Keratinocyte (primary cell): ENCODE measurements at places on chromosomes 11 and 22.
A peak's percentile ranks its signal among the peaks of the same experiment; 100 is the strongest.

DNA sequence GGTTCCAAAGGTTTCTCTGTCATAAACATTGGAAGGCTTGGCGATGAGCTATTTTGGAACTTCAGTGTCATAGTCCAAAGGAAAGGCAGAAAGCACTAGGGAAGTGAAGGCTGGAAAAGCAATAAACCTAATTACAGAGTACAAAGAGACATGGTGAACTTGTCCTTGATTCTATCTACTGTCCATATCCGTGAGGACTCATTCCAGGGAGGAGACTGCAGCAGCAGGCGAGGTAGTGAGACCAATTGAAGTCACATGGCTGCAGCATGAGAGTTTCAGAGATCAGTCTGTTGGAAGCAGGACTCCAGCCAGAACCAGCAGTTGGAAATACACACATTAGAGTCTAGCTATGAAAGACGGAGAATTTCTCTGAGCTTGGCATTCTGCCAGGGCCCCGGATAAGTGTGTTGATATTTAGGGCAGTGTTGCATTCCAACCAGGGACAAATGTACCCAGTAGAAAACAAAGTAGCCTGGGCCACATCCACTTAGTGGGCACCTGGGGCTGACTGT, 54.1 kb upstream of the ARHGAP42 start:
- DNase-seq = no peak

- DNase-seq = no peak
Observed at GRCh38 chr11:41201156-41201555, 258.3 kb downstream of the LRRC4C start.

DNA sequence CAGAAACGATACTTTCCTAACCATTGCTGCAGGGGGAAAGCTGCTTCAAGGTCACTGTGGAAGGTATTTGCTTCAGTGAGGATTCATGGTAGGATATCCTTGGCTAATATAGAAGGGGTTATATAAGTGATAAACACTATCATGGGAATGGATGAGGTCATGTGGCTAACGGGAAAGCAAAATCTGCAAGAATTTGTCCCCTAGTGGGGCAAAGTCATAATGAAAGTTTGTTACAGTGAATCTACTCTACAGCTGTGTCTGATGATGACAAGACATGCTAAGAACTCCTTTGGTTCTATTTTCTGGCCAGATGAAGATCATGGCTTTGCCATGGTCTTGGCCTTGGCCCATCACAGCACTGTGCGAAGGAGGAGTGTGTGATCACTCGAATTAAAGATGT, 13.8 kb downstream of the MMP20 start:
- no peak for DNase-seq

DNA sequence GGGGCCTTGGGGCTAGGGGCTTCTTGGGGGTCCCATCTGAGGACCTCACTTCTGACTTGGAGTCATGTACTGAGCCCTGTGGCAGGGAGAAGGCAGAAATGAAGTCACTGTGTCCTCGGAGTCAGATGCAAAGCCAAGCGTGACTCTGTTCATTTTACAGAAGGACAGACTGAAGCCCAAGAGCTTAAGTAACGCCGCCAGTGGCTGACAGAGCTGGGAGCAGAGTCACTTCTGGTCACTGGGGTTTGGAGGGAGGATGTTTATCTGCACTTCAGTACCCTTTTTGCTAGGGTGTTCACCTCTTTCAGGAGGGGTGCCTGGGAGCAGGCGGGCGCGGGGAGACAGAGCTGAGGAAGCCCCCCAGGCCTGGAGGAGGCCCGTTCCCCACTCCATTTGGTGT, 10.7 kb downstream of the CD6 start:
- no peak for DNase-seq

DNA sequence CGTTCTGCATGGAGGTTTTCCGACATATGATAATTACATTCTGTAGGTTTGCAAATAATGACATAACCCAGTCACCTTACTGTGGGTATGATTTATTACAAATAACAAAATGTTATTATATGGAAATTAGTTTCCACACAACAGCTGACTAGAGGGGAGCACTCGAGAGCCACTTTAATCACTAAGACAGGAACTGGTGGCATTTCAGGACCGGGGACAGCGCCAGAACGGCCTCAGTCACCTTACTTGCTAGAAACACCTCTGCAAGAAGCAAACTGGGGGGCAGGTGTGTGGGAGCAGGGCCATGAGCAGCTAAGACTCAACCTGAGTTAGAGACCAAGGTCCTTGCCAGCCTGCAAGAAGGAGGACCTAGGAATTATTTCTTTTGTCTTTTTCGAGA, 199.9 kb downstream of the DSCAML1 start:
- DNase-seq = peak; percentile 15

GRCh38 chr22:48901324-48901723, 926.3 kb downstream of the BRD1 start:
- DNase-seq = no peak

DNA sequence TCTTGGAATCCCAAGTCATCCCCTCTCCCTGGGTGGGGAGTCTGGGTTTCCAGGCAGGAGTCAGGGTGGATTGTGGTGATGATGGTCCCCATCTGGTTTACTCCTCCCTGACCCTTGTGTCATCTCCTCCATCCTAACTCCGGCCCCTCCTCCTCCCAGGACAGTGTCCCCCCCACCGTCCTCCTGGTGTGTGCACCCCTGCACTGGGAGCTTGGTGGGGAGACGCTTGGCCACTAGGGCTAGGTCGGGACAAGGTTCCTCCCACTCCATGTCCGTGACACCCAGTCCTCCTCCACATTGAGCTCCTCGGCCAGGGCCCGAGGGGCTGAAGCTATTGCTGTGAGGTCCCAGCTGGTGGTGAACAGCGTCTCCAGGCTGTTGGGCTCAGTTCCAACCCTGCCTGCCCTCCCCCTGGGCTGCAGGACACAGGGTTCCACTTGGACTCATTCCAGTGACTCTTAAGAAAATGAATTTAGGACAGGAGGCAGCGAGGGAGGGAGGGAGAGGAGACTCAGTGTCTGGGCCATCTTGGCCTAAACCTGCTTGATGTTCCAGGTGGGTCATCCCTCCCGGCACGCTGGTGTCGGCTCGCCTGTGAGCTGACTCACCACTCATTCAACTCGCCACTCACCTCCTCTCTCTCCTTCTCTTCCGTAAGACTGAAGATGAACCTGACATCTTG, 433.2 kb downstream of the TBC1D22A start:
- no peak for DNase-seq

GRCh38 chr11:60040109-60040508, at the start of gene OOSP2:
TSS of gene OOSP2 (plus strand) at chr11:60040409. CDS start at chr11:60040460, 51 bp downstream.
- DNase-seq = no peak

- no peak for DNase-seq
Observed at GRCh38 chr22:27654546-27655445, 146.8 kb downstream of the MN1 start.

DNA sequence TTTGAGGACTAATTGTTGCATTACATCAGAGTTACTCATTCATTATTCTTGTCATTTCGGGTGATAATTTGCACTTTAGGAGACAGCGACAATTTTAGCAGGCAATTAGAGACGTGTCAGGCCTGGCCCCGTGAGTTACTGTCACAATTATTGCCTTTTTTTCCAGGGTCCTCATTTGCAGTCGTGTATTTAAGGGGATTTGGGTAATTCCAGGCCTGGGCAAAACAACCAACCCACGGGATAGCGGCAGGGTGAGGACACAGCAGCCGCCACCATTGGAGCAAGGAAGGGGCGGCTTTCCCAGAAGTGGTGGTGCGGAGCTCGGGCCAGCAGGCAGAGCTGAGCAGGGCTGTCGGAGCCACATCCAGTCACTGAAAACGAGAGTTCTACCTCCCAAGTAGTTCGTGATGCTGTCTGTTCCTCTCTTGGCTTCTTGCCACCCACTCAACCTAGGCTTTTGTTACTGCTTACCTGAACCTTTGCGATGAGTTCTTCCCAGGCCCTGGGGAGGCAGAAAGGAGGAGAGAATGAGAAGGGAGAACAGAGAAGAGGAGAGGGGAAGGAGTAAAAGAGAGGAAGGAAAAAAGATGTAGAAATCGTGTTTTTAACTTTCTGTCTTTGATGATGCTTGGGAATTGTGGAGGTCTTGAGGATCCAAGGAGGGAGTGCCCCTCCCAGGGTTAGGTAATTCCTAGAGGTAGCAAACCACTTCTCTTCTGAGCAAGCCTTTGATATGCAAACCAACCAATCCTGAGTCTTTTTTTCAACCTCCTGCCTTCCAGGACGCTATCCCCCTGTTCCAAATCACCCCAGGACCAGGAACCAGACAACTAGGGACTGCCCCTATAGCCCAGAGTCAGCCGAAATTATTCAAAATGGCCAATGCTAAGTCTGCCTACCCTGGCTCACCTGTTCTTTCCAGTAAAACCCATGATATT, 236.1 kb downstream of the MIAT start:
- no peak for DNase-seq

DNA sequence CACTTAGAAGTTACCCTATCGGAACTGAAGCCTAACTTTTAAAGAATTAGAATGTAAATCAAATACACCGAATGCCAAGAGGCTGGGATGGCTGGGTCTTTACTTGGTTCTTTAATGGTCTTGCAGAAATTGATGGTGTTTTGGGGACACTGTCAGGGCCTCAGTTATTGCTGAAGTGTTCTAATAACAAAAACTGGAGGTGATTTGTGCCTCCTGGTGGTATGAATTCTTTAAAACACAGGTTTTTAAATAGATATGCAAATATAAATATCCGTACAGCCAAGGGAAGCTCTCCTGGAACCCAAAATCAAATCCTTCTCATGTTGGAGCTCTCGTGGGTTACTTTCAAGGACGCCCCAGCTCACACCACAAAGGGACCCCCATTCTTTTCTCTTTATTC, 19.3 kb upstream of the TMPRSS5 start:
- no peak for DNase-seq

DNA sequence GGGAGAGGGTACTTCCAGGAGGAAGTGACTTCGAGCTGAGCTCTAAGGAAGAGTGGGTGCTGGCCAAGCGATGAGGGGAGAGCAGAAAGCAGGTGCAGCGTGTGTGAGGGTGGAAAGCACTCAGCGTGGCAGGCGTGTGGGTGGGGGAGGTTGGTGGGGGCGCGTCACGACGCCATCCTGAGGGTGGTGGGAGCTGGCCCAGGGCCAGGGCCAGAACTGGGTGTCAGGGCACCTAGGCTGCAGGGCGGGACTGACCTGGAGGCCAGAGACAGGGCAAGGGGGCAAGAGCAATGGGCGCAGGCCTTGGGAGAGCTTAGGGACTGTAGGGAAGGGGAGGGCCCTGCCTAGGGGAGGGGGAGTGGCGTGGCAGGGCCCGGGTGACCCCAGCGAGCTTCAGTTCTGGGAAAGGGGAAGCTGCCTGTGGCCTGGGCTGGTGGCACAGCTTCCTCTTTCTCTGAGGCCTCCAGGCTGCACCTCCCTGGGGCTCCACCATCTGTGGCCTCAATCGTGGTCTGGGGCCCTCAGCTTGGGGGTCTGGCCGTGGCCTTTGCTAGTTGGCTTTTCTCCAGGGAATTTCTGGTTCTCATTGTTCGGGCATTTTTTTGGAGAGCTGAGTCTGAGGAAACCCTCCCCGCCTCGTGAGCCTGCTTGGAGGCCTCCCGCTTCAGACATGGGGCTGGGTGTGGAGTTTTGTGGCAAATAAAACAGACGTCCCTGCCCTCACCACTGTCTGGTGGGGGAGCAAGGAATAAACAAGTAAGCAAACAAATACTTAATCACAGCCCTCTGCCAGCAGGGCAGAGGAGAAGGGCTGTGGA, 8.9 kb downstream of the RELT start:
- DNase-seq = no peak

GRCh38 chr11:59610289-59610688, 5.3 kb downstream of the OSBP start:
- no peak for DNase-seq

GRCh38 chr11:126607374-126607773, 251.9 kb downstream of the ST3GAL4 start:
- no peak for DNase-seq

GRCh38 chr22:36924151-36924698, 10.8 kb downstream of the CSF2RB start:
- DNase-seq = no peak

DNA sequence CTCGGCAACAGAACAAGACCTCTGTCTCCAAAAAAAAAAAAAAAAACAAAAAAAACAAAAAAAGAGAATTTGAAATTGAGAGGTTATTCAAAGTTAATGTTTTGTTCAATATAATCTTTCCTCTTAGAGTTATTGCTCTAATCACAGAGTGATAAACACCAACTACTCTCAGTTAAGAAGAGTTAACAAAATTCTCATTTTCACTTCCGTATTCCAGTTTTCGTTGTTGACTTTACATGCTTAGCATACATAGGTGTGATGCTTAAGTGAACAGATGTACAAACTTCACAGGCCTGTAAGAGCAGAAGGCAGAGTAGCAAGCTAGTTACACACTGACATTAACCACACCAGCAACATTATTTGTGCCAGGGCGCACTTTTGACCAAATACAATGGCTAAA, 12.3 kb downstream of the EIF4ENIF1 start:
- DNase-seq = no peak

- no peak for DNase-seq
Observed at GRCh38 chr11:78351193-78351592, 66.4 kb downstream of the GAB2 start.

DNA sequence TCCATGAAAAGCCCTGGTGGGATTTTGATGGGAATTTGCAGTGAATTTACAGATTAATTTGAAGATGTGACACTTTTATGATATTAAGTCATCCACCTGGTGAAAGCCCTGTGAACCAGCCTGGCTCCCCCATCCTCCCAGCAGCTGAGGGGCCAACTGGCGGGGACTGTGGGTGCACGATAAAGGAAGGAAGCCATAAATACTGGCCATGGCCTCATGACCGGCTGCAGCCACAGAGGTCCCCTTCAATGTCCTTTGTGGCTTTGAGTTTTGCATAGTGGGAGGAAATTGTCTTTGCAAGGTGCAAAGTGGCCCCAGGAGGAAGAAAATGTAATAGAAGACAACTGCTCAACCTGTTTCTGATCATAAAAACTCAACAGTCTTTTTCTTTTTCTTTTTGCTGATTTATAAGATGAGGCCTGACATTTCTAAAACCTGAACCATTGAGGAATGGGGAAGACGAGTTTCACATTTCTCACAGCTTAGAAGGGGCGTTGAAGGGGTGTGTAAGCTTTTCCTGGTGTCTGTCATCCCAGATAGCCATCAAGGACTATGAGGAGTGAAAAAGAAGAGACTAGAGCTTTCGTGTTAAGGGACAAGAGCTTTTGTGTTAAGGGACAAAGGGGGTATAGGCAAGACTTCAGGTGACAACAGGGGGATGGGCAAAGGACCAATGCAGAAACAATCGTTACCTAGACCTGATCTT, 6.3 kb upstream of the NDUFV1 start:
- DNase-seq = no peak

GRCh38 chr22:43580271-43580750, 168.5 kb downstream of the MPPED1 start:
- no peak for DNase-seq

- DNase-seq = no peak
Observed at GRCh38 chr22:36432592-36433317, 45.0 kb upstream of the MYH9 start.

GRCh38 chr11:95715777-95716241, 73.8 kb downstream of the FAM76B start:
- DNase-seq = peak; percentile 19

DNA sequence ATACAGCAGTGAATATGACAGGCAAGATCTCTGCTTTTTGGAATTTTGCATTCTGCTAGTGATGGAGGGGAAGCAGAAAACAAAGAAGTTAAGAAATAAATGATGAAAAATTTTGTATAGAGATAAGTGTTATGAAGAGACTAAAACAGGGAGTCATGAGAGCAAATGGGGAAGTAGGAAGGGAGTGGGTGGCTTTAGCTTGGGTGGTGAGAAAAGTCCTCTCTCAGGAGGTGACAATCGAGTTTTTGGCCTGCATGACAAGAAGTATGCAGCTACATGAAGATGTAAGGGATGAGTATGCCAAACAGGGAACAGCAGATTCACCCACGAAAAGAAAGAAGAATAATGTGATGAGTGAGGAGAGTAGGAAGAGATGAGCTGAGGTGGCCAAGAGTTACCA, 80.7 kb upstream of the MPPED2 start:
- no peak for DNase-seq

GRCh38 chr11:35654711-35655110, 7.9 kb upstream of the TRIM44 start:
- DNase-seq = no peak
